ENCODE measurements at places on chromosomes 12 and 14.

GRCh38 chr14:54881235-54881760, 21.3 kb downstream of the GCH1 start:
- DNase-seq: peak; percentile 15

GRCh38 chr12:80018119-80018518, 81.2 kb upstream of the OTOGL start:
- DNase-seq: no peak

- DNase-seq: no peak
These were observed 8.5 kb upstream of the SRGAP1 start for GRCh38 chr12:63836046-63836445.

DNA sequence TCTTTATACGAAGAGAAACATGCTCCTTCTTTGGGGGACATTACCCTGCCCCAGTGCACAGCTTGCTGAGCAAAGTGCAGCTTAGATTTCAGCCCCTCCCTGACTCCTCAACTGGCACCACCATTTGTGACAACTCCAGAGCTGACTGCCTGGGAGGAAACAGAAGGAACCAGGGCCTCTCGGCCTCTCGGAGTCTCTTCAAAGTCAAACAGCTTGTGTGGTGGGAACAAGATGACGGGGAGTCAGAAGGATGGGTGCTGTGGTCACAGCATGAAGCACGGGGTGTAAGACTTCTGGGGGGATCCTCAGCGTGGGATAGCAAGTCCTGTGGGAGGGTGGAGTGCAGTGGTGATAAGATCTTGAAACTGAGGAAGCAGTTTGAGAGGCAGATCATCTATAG, 123.5 kb upstream of the BCL2L14 start:
- no peak for DNase-seq

- DNase-seq: no peak
These were observed 2.0 kb upstream of the AP1G2 start for GRCh38 chr14:23569443-23570151.

DNA sequence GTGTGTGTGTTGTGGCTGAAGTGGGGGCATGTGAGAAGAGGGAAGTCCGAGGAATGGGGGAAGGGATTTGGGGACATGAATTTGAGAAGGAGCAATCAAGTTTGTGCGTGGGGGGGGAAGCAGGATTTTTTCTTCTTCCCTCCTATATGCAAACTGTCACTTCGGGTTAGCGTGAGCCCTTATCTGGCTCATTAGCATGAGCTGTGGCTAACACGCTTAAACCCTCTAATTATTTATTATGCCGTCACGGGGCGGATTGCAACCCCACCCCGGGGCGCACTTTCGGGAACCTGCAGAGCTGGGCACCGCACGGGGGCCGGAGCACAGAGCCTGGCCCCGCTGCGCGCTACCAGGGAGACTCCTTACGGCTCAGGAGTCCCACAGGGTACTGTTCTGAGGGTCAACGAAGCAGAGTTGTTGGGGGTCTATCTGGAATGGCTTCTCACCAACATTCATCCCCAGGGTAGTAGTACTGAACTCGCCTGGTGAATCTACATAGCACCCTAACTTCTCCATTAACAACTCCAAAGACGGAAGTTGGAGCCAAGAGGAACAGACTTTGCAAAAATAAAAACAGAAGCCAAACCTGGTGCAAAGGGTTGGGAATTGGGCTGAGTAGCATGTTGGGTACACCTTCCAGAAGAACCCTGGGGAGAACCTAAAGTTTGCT, 6.4 kb upstream of the ASCL1 start:
- DNase-seq: peak; percentile 59

- DNase-seq: no peak
These were observed 469.1 kb downstream of the PRKD1 start for GRCh38 chr14:29458547-29458946.

DNA sequence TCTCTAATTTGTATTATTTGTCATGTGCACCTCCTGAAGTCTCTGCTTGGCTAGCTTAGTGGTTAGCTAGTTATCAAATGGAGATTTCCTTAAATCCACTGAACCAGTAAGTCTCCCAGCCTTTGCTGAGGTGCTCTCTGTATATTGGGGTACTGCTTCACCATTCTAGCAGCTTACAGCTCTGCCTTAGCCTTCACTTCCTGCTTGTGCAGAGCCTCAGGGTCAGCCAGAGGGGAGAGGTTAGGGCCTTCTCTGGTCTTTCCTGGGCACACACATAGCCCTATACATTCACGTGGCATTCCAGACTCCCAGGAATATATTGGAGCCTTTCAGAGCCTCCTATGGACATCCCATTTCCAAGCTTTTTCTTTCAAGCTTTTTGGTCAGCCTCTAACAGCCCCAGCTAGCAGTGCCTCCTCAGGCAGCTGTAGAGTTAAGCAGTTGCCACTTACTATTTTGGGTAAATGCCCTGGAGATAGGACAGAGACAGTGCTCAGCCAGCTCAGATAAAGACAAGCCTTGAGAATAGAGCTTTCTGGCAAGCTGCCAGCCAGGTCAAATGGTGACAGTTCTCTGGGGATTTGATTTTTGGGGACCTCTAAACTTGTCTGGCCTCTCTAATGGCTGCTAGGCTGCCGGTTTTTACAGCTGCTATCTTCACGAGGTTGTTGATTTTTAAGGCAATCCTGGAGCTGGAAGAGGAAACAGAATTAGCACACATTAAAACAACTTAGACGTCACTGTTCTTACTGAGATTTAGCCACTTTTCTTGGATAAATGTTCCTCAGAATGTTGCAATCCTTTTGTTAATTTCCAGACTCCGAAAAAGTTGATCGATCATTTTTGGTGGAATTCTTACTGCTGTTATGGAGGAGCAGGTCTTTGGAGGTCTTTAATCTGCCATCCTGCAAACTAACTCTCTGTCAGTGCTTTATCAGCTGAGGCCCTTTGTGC, 32.9 kb downstream of the FBXW8 start:
- no peak for DNase-seq

DNA sequence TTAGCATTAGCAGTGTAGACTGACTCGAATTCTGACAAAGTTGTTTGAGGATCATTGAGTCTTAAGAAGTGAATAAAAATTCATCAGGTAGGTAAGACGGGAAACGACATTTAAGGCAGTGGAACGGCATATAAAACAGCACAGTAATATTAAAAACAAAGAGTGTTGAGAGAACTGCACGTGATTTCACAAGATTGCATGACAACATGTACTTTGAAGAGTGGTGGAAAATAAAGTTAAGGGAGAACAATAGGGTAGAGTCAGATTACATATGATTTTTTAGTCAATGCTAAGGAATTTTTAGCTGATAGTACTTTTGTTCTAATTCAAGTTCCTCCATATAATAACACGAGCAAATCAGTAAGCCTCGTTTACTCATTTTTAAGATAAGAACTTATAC, 115.4 kb downstream of the SOX5 start:
- DNase-seq: no peak

GRCh38 chr14:71290960-71291466, 383.8 kb downstream of the PCNX1 start:
- DNase-seq: no peak

Measured in NCI-H2029 (cell line).